Activated CD4-positive, alpha-beta T cell treated with anti-CD3 and anti-CD28 coated beads for 4 hours (primary cell): ENCODE measurements at places on chromosomes 7 and 10.

GRCh38 chr10:5234106-5234860 lies 37.6 kb downstream of the AKR1C4 start:
- no peak for DNase-seq

DNA sequence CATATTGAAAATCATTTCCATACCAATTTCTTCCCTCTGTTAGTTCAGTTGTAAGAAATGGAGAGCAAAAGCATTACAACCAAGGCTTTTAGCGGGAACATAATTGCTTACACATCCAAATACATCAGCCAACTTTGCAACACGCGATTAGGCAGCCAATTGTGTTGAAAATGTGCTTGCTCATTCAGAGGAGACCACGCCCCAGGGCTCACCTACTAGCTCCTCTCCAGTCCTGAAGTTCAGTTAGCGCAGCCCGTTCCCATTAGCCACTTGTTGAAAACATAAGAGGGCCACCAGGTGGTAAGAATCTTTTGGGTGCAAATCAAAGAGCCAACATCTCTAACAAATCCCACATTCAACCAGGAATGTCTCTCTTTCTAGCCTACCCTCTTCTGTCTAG lies 213.2 kb upstream of the MDFIC start:
- no peak for DNase-seq

DNA sequence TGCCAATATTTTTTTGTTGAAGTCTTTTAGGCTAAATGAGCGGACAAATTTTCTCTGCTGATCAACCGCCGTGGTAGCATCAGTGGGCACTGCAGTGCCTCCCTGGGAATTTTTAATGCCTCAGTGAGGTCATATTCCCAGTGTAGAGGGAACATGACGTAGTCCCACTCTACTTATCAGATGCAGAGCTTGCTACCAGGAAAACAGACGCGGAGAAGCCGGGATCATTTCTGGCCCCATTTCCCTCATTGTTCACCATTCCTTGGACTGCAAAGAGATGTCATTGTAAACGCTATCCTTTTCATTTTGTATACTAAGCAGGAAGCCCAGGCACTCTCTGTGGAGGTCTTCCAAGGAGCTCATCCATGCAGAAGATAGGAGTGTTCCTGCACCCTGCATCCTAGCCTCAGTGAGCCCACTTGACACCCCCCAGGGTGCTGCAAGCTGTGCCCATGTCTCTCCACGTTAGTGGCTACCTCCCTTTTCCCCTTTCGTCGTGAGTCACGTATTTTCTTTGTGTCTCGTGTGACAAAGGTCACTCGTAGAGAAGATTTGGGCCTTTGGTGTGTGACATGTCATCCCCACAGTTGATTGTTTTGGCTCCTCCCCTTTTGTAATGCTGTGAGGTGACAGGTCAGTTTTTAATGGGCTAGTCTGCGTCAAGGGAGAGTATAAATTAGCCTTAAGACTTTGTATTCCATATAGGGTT lies 145.5 kb downstream of the TCF7L2 start:
- no peak for DNase-seq

- peak; percentile 73 for DNase-seq
Observed at GRCh38 chr10:87818505-87819288, 671 bp upstream of the ATAD1 start.

DNA sequence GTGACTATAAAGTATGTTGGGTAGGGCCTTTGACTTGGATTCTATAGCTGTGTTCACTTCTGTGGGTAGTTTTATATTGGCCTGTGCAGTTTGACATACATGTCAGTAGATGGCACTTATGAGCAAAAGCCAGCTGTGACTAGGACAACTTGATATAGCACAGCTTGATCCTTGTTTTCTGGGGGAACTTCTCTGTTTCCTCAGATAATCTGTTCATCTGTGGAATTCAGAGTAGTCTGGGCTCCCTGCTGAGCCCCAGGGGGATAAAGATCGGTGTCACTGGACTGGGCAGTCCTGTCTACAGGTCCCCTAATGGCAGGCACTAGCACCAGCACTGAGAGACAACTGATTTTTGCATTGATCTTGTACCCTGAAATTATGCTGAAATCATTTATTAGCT lies 25.4 kb downstream of the CYP2C9 start:
- no peak for DNase-seq

DNA sequence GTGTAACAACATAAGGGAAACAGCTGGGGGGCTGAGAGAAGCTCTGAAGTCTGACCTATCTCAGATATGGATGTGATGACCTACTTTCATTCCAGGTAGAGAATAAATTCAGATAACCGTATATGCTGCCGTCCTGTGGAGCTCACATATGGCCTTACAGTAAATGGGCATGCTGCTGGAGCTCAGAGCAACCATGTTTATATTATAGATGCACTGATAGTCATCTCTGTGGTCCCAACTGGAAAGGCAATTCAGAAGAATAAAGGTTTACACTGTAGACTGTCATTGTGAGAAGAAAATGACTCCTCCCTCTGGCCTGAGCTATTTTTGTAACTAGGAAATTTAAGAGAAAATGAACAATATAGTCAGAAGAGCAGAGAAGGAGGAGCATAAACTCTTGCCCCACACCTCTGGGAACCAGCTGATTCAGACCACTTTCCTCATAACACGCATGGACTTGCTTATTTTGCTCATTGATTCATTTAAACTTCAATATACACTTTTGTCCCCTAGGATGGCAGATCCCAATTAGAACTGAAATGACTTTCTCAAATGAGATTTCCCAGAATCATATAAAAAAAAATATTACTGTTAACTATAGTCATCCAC lies 69.9 kb upstream of the NXPH1 start:
- DNase-seq: no peak

GRCh38 chr10:34191406-34191805 lies 623.7 kb downstream of the PARD3 start:
- DNase-seq: no peak

DNA sequence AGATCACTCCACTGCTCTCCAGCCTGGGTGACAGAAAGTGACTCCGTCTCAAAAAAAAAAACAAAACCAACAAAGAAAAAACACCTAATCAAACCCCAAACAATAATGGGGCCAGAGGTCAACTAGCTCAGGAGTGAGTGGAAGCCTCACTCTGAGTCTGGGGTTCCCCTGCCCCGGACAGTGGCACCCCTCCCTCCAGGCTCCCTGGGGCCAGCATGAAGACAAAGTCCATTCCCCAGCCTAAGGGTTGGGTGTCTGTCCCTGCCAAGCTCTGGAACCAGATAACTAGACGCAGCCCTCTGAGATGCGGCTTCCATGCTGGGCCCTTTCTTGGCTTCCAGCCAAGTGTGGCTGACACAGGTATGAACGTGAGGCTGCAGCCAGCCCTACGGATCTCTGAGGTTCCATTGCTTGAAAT lies 1.7 kb upstream of the FUOM start:
- DNase-seq: peak; percentile 39

DNA sequence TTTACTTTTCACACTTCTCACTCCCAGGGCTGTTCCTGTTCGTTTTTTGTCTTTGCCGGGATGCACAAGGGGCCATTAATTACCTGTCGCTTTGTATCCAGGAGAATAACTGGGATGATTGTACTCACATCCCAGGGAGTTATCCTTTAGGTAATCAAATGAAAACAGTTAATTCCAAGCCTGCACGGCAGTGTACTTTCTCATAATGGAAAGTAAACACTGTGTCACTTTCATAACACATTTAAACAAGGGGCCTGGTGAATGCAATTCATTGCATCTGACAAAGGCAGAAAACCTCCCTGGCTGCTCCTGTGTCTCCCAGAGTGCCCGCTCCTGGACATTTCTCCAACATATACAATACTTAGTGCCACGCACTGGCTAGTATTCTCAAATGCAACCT lies 138.7 kb upstream of the CELF2 start:
- DNase-seq: no peak

DNA sequence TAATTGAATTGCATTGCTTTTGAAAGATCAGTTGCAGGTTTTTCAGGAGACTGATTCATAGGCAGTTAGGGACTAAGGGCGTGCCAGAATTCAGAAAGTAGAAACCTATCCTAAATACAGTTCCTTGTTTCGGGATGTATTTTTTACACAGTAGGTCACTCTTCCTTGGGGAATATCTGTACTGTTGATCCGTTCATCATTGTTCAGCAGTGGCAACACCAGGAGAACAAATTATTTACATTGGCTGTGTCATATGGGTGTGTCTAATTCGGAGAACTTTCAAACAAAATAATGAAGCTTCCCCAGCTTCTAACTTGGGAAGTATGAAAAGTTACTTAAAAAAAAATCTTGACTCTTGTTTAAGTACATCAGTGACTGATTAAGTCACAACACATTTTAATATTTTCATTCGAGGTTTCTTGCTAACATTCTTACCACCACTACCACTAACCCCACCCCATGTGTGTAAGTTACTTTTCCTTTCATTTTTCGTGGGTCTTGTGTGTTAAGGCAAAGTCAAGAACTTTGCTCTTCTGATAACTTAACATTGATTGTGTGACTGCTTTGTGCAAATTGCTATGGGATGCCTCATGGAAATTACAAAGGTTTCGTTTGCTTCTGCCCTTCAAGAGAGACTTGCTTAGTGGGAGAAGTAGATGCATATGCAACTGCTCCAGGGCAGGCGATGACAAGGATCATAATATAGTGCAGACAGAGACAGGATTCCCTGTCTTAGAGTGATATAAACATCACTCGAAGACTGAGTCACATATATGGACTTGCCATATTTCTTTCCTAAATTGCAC lies 43.8 kb upstream of the RPA3 start:
- DNase-seq: no peak

- DNase-seq: no peak
Observed at GRCh38 chr7:151146761-151147160, 20.7 kb downstream of the GBX1 start.

- DNase-seq: no peak
Observed at GRCh38 chr10:127179612-127180250, 16.7 kb downstream of the INSYN2A start.

GRCh38 chr7:81929386-81929785 lies 159.5 kb upstream of the HGF start:
- no peak for DNase-seq

DNA sequence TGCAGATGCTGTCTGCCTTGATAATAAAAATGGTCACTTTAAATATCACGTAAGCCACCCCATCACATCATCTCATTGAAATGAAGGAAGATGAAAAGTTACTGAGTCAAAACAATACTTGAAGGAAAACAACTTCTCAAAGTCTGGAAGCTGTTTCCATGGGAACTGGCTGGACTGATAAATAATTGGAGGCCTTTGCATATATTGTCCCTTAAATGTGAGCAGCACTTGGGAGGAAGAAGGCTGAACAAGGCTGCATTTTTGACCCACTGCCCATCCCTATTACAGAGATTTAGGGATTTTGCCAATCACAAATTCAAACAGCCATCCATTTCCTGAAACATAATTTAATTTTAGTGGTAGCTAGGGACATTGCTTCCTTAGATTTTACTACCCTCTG lies 18.2 kb upstream of the MAGI2 start:
- DNase-seq: no peak

DNA sequence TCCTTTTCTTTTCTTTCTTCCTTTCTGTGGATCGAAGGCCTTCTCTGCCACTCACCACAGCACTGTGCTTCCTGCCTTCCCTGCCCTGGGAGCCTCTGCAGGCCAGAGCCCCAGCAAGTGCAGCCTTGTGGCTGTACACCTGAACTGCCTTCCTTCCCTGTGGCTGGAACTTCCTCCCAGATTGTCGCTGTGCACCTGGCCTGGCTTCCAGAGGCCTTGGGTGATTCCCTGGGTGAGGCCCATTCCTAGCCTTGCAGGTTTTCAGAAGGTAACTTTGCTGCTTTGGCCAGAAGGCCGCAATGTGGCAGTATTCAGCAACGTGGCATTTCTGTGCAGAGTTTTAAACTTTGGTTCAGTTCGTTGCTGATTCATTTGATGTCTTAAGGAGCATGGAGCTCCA lies 50.1 kb upstream of the RASGEF1A start:
- DNase-seq: no peak

DNA sequence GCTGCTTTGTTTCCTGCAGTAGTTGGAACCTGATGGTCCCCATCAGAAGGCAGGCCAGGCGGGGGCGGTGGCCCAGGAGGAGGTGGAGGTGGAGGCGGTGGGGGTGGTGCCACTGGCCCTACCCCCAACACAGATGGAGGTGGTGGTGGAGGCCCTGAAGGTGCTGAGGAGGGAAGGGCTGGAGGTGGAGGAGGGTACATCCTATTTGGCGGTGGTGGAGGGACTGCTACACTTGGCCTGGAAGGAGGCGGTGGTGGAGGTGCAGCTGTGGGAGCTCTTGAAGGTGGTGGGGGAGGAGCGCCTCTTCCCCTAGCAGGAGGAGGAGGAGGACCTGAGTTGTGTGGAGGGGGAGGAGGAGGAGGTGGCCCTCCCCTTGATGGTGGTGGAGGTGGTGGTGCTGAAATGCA lies 36.8 kb downstream of the LMOD2 start:
- no peak for DNase-seq

- peak; percentile 57 for DNase-seq
Observed at GRCh38 chr10:91006001-91006751, 85.3 kb upstream of the ANKRD1 start.

DNA sequence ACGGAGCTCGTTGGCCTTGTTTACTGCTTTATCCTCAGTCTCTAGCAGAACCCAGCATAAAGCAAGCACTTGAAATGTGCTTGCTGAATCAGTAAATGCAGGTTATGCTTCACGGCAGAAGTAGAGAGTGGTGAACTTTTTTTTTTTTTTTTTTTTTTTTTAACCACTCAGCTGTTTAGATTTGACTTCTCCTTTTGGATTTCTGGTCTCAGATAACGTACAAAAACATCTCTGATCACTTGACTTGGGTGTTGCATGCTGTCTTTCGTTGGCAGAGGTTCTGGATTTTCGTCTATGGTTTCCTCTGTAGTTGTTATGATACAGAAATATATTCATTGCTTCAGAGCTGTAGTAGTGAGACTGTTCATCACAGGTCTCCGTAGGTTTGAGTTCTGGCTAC lies 242.5 kb upstream of the HABP2 start:
- DNase-seq: no peak
